Activated CD4-positive, alpha-beta memory T cell treated with anti-CD3 and anti-CD28 coated beads for 36 hours (primary cell): ENCODE measurements at places on chromosomes 2 and 18.

DNA sequence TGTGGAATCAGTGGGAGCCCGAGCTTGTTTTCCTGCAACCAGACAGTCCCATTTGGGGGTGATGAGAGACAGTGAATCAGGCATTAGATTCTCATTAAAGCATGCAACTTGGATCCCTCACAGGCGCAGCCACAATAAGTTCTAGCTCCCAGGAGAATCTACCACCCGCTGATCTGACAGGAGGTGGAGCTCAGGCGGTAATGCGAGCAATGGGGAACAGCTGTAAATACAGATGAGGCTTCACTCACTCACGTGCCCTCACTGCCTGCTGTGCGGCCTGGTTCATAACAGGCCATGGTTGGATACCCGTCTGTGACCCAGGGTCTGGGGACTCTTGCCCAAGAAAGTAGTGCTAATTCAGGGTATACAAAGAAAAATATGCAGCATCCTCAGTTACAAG, 144.8 kb upstream of the RGPD4 start:
- DNase-seq = no peak

- DNase-seq = no peak
These were observed 306.6 kb upstream of the CYRIA start for GRCh38 chr2:16972276-16972675.

GRCh38 chr18:60962625-60963024, 370.6 kb upstream of the CDH20 start:
- no peak for DNase-seq

GRCh38 chr18:48228301-48228715, 180.9 kb downstream of the ZBTB7C start:
- DNase-seq = no peak

DNA sequence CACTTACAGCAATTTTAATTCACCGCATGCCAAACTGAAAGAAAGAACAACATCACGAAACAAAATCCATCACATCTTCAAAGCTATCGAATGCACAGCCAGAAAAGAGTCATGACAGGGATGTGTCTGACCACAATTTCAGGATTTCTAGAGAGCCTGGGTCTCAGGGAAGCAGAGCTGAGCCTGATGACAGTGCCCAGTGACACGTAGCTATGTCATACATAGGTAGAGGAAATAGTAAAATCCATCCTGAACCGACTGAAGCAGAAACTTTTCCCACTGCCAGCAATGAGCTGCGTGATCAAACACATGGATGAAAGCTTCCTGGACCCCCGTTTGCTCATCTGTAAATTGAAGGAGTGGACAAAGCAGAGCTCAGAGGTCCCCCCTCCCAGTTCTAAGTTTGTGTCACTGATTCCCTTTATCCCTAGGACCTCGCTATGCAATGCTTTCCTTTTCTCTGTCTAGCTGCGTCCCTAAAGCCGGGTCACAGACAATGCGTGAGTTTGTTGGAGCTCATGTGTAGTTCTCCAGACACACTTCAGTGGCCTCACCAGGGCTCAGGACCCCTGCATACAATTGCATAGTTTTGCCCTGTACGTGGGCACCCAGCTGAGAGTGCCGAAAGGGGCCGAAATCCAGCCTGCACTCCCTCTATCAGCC, 37.6 kb downstream of the CCBE1 start:
- DNase-seq = no peak

DNA sequence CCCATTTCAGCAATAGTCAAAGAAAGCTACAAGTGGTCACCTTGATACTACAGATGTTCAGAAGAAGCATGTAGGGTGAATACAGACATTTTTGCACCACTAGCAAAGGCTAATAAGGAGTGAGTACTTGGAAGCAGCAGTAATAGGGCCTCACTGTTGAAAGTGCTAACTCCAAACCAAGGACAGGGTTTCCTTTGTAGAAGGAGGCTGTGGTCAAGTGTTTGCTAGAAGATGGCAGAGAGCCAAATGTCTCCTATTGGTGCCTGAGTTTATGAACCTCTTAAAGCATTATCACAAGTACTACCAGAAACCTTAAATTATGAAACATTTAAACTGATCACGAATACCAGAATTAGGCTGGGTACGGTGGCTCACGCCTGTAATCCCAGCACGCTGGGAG, 308.1 kb downstream of the ZEB2 start:
- DNase-seq = no peak

DNA sequence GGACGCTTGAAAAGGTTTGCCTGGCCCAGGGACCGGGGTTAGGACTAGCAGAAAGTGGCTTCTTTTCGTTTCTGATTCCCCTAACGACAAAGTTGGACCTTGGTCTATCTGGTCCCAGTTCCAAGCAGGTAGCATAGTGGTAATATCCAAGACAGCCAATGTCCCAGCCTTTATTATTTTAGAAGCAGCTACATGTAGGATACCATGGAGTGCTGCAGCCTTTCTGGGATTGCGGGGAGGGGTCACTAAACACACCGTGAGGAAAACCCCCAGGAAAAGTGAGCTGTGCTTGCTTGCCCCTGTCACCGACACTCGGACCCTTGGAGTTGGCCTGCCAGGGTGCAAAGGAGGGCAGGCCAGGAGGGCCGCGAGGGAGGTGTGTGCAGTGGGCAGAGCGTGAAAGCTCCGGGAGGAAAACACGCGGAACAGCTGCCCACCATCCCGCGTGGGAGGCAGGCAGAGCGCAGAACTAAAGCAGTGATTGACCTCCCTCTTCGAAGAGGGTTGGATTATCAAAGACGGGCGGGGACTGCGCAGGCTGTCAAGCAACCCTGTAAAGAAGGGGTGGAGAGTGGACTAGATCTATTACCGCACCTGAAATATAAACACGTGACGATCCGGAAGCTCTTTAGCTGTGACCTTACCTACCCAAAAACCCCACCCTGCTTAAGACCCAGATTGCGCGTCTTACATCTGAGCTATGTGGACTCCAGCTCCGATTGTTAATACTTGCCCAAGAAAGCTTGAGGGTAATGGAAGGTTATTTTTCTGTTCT, 624 bp upstream of the MAP4K3 start:
- DNase-seq = peak; percentile 61

DNA sequence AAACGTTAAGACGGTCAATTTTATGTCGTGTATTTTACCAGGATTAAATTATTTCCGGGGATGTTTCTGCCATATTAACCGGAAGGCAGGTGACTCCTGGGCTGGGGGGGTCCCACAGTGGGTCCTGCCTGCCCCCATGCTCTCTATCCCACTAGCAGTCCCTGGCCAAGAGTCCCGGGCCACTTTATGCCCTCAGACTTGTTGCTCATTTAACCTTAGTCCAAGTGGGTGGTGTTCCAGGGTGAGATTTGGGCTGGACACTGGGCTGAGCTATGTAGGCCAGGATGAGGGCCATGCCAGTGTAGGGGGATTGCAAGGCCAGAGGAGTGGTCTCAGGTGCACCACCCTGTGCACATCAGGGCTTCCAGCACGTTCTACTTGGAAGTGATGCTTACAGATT, 24.1 kb downstream of the TWIST2 start:
- DNase-seq = no peak

GRCh38 chr2:179636100-179636980, 225.1 kb downstream of the ZNF385B start:
- DNase-seq = no peak
